ENCODE measurements at places on chromosomes 7 and 10.

DNA sequence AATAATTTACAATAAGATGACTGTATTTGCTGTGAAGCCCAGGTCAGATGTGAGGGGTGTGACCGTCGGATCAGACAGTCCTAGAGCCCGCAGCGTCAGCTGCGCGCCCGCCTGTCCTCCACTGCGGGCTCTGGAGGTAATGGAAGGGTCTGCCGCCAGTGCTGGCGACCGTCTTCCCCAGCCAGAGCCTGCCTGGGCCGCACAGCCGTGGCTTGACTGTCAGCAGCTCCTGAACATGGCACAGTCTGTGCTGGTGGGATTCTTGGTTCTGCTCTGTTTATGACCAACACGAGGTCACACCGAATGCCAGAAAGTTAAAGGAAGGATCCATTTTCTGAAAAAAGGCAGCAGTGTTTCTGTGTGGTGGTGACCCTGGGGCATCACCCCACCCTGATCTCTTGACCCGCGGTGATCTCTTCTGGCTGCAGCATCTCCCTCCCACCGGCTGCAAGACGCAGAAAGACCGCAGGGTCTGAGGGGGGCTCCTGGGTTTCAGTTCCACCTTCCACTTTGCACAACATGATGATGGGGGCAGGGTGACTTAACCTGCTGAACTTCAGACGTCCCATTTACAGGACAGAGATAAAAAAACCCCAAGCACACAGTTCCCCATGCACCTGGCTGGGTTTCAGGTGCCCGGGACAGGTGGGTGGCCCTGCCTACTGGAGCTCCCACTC is 103.7 kb downstream of the DNAJB6 start:
- DNase-seq: peak; percentile 39

GRCh38 chr10:24228642-24229041 is 19.7 kb downstream of the KIAA1217 start:
- DNase-seq: no peak

DNA sequence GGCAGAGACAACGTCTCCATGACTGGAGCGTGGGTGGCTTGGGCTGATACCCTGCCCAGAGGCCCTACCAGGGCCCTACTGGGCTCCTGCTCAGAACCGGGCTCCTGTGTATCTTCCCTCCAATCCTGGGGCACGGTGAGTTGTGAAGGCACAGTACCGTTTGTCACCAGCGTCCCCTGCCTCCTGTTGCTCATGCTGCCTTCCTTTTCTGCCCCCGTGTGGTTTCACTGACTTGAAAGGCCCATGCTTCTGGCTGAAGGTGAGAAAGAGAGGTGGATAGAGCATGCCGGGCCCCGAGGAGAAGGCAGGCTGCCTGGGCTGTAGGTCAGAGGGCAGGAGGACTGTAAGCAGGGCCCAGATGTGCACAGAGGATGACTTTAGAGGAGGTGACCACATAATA is 9.1 kb upstream of the DMBT1 start:
- DNase-seq: no peak

- DNase-seq: no peak
These were observed 48.4 kb downstream of the SEPTIN7 start for GRCh38 chr7:35849158-35849831.

DNA sequence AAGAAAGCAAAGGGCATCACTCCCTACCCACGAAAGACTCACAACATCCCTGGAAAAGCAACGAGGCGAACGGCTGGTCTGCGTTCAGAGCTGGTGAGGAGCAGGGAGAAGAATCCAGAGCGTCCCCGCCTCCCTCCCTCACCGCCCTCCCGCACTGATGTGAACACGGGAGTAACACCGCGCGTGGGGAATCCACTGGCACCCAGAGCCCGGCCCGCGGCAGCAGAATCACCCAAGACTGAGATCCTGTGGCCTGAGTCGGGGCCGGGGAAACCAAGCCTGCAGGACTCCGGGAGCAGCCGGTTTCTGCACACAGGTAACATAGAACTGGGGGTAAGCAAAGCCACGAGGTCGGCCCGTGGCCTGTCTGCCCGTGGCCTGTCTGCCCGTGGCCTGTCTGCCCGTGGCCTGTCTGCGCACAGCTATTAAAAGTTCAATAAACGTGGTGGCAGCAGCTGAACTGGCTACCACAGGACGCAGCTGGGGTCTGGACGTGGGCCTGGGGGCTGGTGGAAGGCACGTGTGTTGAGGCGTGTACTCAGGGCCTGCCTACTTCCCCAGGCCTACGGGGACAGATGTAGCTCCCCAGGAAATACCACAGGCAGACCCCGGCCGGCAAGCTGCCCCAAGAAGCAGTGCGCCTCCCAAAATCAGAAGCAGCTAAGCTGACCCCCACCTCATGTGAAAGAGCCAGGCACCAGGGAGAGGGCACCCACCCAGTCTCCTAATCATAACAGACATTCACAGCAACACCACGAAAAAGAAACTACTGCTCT is 23.0 kb downstream of the DIP2C start:
- no peak for DNase-seq

GRCh38 chr10:100727808-100728207 is 17.6 kb upstream of the PAX2 start:
- DNase-seq: no peak

- no peak for DNase-seq
These were observed 24.0 kb downstream of the CDHR3 start for GRCh38 chr7:105987046-105987445.

DNA sequence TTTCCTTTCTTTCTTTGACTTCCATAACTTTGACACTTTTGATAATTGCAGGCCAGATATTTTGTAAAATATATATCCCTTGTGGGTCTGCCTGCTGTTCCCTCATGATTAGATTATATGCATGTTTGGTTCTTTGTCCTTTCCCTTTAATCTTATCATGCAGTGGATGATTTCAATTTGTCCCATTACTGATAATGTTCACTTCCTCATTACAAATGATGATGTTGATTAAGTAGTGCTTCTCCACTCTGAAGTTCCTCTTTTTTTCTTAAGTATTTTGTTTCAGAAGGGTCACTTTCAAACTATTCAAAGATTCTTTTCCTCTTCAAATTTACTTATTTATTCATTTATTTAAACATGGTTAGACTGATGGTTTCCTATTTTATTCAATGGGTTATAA is 898.1 kb downstream of the XPNPEP1 start:
- DNase-seq: no peak

DNA sequence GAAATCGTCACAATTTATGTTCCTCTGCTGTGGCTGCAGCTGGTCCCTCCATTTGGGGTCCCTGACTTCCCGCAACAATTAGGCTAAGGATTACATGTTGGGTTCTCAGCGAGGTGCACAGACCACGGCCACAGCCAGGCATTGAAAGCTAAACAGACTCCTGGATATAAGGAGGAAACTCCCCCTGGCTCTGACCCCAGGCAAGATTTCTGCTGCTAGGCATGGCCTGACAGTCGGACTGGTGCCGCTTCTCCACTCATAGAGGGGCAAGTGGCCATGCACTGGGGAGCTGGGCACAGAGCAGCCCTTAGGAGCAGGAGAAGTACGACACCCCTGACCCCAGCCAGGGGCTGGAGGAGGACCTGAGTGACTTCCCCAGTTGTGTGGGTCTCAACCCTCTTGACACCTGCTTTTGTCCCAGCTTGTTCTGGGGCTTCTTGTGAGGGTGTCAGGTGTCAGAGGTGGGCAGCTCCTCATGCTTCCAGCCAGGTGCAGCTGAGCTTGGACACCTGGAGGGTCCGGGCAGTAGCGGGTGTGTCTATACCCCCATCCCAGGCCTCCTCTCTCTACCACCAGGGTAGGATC is 38.3 kb downstream of the TSPAN15 start:
- no peak for DNase-seq

DNA sequence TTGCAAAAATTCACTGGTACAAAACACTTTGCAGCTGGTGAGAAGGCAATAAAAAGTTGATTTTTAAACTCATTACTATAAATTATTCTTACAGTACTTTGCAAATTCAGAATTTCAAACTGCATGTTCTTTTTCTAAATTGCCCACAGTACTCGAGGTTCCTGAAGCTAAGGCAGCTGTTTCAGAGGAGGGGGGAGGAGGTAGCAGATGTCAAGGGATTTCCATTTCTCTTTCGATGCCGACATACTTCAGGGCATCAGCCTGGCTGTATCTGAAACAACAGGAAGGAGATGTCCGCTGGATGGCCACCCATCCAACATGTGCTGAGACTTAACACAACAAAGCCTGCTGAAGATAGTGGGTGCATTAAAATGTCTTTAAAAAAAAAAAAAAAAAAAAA is 76.7 kb downstream of the EZH2 start:
- DNase-seq: no peak

DNA sequence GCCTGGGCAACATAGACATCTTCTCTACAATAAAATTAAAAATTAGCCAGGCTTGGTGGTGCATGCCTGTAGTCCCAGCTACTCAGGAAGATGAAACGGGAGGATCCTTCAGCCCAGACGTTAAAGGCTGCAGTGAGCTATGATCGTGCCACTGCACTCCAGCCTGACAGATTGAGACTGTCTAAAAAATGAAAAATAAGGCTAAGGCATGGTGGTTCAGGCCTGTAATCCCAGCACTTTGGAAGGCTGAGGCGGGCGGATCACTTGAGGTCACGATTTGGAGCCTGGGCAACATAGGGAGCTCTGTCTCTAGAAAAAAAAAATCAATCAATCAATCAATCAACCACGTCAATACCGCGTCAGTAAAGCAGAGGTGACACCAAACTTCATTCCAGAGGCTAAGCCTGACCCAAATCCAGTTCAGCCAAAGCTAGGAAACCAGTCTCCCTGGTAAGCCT is 31.1 kb downstream of the MRPS24 start:
- DNase-seq: no peak

- no peak for DNase-seq
These were observed 153.0 kb downstream of the GRK5 start for GRCh38 chr10:119360181-119360921.

All from SJSA1 (cell line).